ENCODE measurements at places on chromosomes 13 and 19.

GRCh38 chr13:77863144-77863543 is 55.5 kb downstream of the EDNRB start:
- DNase-seq, result no peak

- DNase-seq, result no peak
Observed at GRCh38 chr13:20869540-20869939, 33.0 kb downstream of the XPO4 start.

DNA sequence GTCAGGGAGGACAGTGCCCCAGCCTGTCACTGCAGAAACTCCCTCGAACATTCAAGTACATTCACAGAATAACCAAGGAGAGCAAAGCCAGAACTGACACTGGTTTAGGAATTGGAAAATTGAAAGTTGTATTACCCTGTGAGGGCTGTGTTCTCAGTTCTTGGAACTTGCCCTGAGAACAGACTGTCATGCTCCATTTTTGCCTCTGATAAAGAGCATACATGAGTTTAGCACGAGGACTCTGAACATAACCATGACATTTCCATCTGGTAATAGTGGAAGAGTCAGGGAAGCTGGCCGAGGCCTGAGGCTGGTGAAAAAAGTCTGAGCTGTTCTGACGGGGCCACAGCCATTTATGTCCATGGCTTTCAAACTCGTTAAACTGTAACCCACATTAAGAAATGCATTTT is 15.2 kb upstream of the SLC25A30 start:
- no peak for DNase-seq

GRCh38 chr13:34343413-34343940 is 525.5 kb downstream of the RFC3 start:
- DNase-seq, result no peak

DNA sequence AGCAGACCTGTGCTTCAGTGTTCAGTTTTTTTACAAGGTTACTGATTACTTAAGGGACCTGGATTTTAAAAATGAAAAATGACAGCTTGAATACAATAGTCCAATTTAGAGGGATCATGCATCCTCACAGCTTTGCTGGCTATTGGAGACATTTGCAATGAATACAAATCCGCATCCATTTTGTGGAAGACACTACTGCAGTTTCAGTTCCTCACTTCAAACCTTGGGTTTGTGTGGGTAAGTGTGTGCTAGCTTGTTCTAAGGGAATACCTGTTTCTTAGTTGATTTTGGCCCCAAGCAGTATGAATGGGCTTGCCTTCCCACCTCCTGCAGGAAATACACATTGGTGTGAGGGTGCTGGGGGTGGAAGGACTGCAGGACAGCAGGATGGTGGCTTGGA is 222.4 kb downstream of the OLFM4 start:
- DNase-seq, result no peak

Data from NCI-H1417 (cell line).